WERI-Rb-1 (cell line): ENCODE measurements at places on chromosomes 7 and 10.

DNA sequence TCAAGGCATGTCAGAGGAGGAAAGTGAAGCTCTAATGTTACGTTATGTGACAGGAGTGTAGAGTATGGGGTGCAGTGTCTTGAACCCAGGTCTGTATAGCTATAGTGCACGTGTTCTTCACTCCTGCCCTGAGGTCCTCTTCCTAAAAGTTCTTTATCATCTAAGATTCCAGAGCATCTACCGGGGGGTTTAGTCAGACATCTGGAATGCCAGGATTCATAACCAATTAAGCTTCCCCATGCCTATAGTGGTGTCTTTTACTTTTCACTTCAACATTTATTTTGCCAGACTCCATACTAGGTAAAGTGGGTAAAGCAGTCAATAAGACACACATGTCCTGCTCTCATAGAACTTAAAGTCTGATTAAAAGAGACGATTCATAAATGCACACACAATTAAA is 22.4 kb downstream of the PPP1R3C start:
- no peak for DNase-seq

- no peak for DNase-seq
Observed at GRCh38 chr10:49385939-49386922, 9.7 kb downstream of the DRGX start.

DNA sequence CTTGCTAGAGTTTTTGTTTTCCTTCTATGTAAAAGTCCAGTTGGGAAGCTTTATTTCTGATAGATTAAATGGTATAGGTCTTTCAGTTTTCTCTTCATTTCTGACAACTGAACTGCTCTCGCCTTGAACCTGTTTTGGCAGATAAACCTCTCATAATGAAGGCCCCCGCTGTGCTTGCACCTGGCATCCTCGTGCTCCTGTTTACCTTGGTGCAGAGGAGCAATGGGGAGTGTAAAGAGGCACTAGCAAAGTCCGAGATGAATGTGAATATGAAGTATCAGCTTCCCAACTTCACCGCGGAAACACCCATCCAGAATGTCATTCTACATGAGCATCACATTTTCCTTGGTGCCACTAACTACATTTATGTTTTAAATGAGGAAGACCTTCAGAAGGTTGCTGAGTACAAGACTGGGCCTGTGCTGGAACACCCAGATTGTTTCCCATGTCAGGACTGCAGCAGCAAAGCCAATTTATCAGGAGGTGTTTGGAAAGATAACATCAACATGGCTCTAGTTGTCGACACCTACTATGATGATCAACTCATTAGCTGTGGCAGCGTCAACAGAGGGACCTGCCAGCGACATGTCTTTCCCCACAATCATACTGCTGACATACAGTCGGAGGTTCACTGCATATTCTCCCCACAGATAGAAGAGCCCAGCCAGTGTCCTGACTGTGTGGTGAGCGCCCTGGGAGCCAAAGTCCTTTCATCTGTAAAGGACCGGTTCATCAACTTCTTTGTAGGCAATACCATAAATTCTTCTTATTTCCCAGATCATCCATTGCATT is 27.1 kb downstream of the MET start:
- DNase-seq: no peak

GRCh38 chr10:35447693-35448407 is 111.5 kb downstream of the CCNY start:
- peak; percentile 70 for DNase-seq

GRCh38 chr10:133263674-133264073 is 13.0 kb downstream of the ADAM8 start:
- no peak for DNase-seq

DNA sequence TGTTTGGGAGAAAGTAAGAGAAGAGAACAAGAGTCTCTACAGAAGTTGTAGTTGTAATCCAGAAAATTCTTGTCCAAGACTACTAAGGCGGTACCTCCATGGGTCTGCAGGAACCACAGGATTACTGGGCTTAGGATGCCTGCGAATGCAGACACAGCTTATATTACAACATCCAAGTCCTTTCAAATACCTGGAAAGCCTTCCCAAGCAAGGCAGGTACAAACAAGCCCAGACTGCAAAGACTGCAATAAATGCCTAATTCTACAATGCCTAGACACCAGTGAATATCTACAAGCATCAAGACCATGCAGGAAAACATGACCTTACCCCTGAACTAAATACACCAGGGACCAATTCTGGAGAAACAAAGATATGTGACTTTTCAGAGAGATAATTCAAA is 178.2 kb downstream of the ARL4A start:
- no peak for DNase-seq
